Left renal pelvis (tissue), 4 donors: ENCODE measurements at places on chromosomes 12 and 14.

DNA sequence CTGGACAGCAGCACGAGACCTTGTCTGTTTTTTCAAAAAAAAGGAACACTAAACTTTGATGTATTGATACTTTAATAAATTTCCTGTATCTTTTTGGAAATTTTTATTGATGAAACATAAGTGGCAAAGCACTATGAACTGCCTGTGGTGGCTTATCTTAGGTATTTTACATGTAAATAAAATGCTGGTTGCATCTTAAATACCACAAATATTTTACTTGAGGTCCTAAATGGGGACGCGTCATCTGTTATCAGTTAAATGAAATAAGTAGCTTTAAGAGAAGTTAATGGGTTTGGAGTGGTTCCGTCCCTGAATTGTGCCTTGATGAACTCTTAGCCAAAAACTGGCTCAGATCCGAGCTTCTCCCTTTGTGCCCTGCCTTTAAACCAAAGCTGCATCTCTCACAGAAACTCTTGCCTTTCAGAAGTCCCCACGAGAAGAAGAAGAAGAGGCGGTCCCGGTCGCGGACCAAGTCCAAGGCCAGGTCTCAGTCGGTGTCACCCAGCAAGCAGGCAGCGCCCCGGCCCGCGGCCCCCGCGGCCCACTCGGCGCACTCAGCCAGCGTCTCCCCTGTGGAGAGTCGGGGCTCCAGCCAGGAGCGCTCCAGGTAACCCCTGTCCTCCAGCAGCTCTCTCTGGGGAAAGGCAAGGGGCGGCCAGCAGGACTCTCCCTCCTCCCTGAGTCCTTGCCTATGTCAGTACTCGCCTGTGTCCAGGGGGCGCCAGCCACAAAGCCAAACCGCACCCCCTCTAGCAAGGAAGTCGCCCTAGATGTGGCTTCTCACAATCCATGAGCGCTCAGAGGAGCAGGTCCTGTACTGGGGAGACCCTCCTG lies 31.2 kb upstream of the MMP17 start:
- DNase-seq, result no peak

DNA sequence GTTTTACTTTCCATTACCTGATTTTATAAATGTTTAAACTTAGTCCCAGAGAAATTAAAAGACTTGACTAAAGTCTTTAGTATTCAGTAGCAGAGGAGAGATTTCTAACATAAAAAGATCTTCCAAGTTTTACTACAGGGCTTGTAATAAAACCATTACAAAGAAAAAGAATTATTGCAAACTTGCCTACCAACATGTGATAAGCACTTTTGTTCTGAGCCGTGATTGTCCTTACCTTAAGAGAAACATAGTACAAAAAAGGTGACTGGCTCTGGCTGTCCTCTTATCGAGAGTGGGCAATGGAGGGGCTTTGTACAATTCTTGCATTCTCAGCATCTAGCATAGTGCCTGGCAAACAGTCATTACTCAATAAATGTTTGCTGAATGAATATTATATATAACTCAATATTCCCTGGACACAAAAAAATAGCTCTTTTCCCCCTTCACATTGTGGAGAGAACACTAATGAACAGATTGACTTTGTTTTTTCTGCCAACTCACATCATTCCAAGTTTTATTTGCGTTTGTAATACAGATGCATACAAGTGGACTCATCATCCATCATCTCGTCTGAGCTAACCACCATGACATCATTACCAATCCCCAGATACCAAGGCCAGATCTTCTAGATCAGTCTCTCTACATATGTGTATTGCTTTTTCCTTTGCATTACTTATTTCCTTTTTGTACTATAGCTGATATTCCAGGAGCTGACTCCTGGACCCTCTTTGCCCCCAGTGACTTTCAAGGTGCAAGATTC lies 192.8 kb upstream of the EEA1 start:
- DNase-seq, result no peak

DNA sequence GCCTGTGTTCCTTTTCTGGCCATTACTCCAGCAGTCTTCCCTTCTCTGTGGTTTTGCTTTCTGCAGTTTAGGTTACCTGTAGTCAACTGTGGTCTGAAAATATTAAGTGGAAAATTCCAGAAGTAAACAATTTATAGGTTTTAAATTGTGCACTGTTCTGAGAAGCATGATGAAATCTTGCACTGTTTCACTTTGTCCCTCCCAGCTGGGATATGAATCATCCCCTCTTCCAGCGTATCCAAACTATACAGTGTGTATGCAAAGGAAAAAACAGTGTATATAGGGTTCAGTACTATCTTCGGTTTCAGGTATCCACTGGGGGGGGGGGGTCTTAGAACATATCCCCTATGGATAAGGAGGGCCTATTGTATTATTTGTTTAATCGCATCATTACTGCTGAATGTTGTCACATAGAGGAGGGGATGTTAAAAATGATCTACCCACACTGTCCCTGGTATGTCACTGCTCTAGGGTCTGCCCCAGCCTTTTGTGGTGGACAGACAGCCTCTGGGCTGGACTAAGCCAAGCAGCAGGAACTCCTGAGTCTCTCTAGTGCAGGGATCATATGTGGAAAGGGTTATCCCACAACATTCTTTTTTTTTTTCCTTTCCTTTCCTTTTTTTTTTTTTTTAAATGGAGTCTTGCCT lies 109.1 kb upstream of the MAX start:
- no peak for DNase-seq

DNA sequence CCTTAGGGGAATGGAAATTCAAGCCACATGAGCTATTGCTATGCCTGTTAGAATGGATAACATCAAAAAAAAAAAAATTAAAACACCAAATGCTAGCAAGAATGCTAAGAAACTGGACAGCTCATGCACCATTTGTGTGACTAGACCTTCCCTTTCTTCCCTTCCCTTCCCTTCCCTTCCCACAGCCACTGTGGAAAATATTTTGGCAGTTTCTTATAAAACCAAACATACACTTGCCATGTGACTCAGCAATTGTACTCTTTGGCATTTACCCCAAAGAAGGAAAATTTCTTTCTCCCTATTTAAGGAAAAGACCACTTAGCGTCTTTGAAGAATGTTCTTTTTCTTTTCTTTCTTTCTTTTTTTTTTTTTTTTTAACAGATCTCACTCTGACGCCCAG lies 49.1 kb upstream of the FKBP4 start:
- no peak for DNase-seq

DNA sequence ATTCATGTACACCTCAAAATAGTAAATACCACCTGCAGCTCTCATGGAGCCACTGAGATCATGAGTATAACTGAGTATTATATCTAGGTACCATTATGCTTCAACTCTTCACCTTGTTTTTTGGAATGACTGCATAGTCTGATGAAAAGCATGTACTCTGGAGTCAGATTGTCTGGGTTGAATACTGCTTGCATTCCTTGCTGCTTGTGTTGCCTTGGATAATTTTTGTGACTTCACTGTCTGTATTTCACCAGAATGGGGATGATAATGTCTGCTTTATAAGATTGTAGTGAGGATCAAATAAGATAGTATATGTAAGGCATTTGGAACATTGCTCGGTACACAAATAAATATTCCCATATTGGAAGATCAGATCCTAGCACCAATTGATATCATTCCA lies 54.2 kb downstream of the SUSD6 start:
- no peak for DNase-seq

DNA sequence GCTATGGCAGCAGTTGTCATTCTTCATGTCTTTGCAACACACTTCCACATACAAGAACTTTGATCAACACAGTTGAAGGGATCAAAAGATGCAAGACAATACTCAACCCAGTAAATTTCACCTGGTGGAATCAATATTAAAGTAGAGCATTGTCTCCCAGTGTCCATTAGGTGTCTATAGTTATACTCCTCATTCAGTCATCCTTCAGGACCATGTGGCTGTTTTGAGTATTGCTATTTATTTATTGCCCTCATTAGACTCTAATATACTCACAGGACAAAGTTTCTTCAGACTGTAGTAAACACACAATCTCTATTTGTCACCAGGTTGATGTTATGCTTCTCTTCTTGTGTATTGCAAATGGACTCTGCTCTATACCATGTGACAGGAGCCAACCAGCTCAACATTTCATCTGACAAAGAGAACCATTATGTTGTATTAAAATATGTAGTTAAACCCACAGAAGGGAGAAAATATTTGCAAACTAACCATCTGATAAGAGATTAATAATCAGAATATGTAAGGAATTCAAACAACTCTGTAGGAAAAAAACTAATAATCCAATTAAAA lies 146.6 kb downstream of the TGFB3 start:
- no peak for DNase-seq

DNA sequence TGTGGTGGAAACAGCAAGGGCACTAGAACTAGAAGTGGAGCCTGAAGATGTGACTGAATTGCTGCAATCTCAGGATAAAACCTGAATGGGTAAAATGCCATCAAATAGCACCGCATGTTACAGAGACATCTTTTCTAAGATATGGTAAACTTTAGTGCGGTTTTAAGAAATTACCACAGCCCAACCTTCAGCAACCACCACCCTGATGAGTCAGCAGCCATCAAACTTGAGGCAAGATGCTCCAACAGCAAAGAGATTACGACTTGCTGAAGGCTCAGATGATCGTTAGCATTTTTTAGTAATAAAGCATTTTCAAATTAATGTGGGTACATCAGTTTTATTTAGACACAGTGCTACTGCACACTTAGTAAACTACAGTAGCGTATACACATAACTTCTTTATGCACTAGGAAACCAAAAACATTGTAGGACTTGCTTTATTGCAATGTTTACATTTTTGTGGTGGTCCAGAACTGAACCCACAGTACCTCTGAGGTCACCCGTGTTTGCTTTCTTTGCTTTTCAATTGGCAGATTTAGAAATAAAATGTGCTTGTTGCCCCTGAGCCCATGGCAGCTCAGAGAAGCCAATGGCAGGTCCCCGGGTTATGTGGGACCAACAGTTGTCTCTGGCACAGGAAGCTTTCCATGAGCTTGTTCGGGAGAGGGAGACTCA lies 15.9 kb downstream of the GOLGA3 start:
- DNase-seq, result no peak

DNA sequence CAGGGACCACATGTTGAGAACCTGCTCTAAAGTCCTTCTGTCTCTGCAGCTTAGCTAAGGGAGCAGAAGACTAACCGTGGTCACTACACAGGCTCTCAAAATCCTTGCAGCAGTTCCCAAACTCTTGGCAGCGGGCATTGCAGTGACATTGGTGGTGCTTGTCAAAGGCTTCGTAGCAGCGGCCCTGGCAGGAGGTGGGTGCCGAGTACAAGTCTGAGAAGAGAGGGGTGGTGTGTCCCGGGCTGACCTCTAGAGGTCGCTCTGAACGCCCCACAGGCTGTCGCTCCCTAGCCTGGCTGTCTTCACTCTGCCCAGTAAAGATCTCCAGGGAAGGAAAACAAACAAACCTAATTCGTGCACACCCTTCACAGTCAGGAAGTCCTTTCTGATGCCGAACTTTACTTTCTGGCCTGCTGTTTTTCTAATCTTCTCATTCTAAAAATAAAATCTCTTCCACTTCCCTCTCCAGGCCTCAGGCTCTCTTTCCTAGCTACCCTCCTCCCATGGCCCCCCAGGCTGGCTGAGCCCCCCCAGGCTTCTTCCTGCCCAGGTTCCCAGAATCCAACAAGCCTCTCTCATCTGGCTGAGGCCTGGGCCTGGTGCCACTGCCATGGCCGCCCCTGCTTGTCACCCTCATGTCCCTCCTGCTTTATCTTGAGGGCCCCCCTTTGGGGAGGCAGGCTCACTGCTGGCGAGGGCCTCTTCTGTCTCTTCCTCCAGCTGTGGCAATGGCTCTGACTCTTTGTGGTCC lies 7.7 kb downstream of the ENDOU start:
- no peak for DNase-seq

DNA sequence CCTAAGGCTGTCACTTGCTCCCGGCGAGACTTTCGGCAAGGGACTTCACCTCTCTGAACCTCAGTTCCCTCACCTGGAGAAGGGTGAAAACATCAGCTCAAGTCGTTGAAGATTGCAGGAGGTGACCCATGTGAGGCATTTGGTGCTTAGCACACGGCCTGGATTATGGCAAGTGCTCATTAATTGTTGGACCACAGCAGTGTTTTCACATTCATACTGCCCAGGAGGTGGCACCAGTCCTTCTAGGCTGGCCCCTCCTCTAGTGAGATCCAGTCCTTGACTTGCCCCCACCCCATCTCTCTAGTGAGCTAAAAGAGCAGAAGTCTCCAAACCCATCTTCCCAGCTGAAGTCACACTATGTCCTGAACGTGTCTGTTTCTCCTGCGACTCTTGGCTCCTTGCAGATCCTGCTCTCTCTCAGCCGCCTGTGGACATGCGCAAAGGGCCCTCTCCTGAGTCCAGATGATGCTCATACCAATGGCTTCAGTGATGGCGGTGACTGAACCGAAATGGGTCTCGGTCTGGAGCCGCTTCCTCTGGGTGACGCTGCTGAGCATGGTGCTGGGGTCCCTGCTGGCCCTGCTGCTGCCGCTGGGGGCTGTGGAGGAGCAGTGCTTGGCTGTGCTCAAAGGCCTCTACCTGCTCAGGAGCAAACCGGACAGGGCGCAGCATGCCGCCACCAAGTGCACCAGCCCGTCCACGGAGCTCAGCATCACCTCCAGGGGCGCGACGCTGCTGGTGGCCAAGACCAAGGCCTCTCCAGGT lies 1.6 kb downstream of the FICD start:
- DNase-seq, result no peak

DNA sequence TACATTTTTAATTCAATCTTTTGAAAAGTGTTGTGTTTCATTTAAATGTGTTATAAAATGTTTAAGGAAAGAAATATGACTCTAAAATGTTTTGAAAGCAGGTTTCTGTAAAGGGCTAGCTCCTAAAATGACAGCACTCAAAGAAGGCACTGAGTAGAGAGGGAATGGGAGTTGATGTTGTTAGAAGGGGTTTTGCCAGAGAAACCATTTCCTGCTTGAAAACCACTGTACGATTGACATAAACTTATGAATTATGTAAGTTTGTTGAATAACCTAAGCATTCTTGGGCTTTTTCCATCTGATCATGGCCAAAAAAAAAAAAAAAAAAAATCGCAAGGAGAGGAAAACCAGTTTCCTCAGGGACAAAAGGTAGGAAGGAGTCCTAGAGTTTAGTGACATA lies 234.0 kb downstream of the EGLN3 start:
- no peak for DNase-seq
